Cardiac muscle cell (in vitro differentiated cells and primary cell): ENCODE measurements at places on chromosomes 2 and 18. TPM values are rescaled to one million over a fixed set of nuclear protein-coding genes. Genes with fewer than 3 reads are reported as not detected.

- H3K4me1 ChIP-seq: peaks cover 7% of the 10 kb centered on the region
- H3K4me3 ChIP-seq: no peak overlapping the region
- peak; percentile 78 for DNase-seq
These were observed 64.9 kb downstream of the LPIN2 start for GRCh38 chr18:2948038-2948437.

DNA sequence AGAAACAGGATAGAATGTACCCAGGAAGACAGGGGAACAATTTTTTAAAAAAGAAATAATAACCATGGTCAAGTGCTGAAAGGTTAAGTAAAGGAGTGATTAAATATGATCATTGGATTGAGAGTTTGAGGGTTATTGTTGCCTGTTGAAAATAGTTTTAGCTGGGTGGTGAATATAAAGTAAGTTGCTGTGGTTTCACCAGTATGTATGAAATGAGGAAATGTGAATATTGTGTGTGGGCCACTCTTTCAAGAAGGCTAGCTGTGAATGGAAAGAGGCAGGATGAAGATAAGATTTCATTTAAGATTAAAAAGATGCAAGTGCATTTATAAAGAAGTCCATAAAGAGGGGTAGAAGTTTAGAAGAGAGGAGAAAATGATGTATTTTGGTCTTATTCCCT is 53.8 kb downstream of the GULP1 start:
- no peaks in the 10 kb centered on the region for H3K36me3 ChIP-seq
- H3K27me3 ChIP-seq: no peaks in the 10 kb centered on the region
- no peak overlapping the region for H3K27ac ChIP-seq

GRCh38 chr18:10525371-10525691 is 496 bp upstream of the NAPG start:
- H3K4me3 ChIP-seq: peak overlapping the region; percentile 71
- H3K27ac ChIP-seq: no peak overlapping the region
- H3K36me3 ChIP-seq: no peaks in the 10 kb centered on the region
- no peaks in the 10 kb centered on the region for H3K27me3 ChIP-seq
- H3K4me1 ChIP-seq: peaks cover 12% of the 10 kb centered on the region

IL1R1 gene
- 0.18 and 0.21 TPM in 2 replicates for total RNA-seq

DNA sequence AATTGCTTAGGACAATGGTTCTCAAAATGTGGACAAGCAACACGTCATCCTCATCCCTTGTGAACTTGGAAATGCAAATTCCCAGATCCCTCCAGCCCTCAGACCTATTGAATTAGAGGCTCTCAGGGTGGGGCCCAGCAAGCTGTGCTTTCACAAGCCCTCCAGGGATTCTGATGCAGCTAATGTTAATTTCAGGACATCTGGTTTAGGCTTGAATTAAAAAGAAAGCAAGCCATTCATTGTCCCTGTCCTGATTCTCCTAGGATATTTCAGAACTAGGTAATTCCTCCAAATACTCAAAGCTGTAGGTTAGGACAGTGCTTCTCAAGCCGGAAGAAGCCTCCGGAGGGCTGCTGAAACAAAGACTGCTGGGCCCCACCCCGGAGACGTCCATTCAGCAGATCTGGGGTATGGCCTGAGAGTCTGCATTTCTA is 26.0 kb upstream of the GLI2 start:
- H3K27ac ChIP-seq: no peak overlapping the region
- no peak for DNase-seq
- no peaks in the 10 kb centered on the region for H3K4me1 ChIP-seq
- no peak overlapping the region for H3K4me3 ChIP-seq
- H3K36me3 ChIP-seq: no peaks in the 10 kb centered on the region

DNA sequence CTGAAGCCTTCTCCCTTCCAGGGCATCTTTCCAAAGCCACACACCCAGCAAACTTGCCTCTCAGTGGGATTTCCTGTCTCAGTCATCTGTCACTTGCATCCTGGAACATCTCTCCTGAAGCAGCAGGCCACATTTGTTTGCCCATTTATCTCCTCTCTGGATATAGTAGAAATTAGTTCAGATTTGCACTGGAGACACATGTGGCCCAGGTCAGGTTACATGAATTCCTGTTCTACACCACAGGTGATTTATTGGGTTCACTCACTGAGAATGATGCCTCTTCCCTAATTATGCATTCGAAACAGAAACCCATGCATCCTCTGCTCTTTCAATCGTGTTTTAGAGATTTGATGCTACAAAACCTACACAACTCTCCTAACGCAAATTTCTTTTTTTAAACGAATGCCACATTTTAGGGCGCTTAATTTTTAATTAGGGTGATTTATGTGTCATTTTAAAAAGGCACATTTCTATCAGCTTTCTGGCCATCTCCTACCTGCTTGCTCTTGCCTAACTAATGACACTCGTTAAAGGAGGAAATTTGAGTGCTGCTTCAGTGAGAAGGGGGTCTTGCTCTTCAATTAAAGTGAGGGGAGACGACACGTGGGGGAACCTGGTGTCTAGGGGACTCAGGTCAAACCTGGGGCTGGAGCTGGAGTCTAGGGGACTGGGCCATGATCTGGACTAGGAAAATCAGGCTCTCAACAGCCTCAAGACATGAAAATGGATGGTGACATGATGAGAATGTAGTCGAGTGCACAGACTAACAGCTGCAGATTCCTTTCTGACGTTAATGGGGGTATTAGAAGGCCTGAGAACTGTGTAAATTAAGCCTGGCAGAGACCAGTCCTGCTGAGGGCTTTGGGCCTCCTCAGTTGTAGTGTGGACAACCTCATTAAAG is 221.4 kb downstream of the CLIP4 start:
- no peak for DNase-seq
- no peaks in the 10 kb centered on the region for H3K4me1 ChIP-seq
- H3K36me3 ChIP-seq: no peaks in the 10 kb centered on the region
- no peaks in the 10 kb centered on the region for H3K27me3 ChIP-seq
- no peak overlapping the region for H3K27ac ChIP-seq
- no peak overlapping the region for H3K4me3 ChIP-seq
